Caco-2 (cell line): ENCODE measurements at places on chromosomes 11 and 22.
A peak's percentile ranks its signal among the peaks of the same experiment; 100 is the strongest.

DNA sequence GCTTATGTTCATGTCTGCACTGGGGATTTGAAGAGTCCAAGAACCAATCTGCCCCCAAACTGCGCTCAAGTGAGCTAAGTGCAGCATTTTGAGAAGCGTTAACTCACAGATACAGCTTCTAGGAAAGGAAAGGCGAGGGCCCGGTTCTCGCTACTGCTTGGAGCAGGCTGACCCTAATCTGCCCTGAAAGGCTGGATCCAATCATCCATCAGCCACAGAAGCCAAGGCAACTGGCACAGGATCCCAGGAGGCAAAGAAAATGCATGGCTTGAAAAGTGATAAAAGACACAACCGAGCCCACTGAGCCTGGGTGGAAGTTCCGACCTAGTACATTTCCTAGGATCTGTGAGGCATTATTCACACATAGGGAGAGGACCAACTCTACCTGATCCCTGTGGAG, 174.8 kb downstream of the LARGE1 start:
- DNase-seq = no peak

DNA sequence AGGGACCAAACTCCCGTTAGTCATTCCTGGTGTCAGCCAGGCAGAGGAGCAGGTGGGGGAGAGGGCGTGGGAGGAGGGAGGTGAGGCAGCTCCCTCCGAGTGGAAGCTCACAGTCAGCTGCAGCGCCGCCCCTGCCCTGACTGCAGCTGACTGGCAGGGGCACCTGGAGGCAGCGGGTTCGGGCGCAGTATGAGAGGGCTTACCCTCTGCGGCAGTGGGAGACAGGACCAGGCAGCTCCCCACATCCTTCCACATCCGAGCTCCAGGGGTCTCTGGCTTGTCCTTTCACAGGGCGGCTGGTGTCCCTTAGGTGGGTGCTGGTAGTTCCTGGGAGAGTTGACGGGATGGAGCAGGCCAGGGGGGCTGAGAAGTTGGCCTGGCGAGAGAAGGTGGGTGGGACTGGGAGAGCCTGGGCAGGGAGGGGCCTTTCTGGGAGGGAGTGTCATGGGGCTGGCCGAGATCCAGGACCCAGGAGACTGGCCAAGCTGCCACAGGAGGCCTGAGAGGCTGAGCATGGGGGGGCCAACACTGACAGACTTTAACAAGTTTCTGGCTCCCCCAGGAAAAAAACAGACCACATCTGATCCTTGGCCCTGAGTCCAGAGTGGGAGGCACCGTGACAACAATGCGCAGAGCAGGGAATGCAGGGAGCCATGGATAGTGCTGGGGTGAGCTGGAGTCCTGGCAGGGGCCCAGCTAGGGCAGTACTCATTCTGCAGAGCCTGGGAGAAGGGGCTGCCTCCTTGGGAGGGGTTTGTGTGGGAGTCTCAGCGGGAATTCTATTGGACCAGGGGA, 4.9 kb downstream of the ADORA2A start:
- DNase-seq = no peak

- DNase-seq = no peak
These were observed 50.8 kb downstream of the SCN3B start for GRCh38 chr11:123603666-123604065.

GRCh38 chr22:37274380-37274862, 7.9 kb upstream of the CYTH4 start:
- no peak for DNase-seq

DNA sequence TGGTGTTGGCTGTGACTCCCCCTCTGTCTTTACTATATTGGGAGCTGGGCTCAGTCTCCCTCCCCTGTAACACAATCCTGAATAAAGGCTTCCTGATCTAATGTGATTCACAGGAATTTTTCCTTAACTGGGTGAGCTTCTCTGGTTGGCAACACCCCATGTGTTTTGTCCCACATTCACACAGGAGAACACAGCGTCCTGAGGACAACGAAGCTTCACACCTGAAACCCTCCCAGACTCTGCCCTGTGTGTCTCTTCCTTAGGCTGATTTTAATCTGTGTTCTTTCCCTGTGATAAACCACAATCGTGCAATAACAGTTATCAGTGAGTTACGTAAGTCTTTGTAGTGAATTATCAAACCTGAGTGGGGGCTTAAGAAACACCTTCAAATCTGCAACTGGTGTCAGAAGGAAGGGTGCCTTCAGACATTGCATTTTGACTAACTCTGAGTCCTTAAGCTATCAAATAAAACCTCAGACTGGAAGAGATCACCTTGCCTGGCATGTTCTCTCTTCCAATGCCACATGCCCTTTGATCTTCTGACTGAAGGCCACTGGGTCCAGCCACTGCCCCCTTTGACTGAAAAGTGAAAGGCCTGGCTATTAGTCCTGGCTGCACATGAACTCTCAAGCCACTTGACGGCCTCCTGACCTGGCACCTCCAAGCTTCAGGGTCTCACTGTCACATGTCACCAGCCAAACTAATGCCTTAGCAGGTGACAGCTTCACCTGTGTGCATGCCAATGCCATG, 17.3 kb downstream of the APOL3 start:
- no peak for DNase-seq

GRCh38 chr11:75311858-75312288, 39.6 kb downstream of the ARRB1 start:
- no peak for DNase-seq

DNA sequence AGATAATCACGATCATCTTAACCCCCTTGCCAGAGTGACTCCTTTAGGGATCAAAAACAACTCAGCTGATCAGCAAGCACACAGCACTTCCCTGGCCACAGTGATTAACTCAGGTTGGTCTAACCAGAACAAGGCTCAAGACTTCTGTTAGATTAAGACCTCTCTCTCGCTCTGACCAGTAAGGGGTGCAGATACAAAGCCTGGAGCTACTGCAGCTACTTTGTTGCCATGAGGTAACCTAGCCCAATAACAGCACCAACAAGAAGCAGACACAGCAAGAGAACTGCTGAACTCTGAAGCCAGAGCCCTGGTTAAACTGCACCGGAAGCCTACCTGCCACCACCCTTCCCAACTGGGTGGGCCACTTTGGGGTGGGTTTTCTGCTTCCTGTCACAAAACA, 42.0 kb downstream of the LINC01488 start:
- no peak for DNase-seq

DNA sequence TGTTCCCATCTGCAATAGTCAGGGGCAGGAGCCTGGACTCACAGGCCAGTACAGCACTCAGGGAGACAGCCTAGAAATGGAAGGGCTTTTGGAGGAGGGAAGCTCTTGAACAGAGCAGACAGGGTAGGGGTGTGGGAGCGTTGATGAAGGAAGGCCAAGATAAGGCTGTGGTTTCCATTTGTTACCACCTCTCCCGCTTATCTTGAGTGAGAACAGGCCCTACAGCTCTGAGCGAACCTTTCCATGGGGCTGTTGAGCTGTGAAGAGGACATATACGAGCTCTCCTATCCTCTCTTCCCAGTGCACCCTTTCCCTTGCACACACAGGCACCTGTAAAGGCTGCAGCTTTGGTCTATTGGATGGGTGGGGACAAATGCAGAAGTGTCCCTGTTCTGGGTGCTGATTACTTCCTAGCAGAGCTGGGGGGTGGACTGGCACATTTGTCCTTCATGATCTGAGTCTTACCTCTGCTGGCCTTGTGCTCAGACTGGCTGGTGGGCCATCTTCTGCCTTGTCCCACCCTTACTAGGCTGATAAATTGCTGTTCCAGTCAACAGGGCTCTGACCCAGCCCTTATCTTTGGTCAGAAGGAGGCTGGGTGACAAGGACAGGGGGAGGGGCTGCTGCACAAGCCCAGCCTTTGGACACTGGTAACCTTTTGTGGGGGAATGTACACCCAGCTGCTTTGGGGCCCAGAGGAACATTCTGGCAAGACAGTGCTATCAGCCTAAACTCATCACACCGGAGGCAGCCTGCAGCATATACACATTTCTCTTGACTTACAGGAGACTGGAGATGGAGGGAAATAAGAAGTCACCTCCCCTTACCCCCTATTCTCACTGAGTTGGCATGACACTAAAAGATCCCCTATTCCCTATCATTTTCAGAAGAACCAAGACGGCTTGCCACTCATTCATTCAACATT, 80.1 kb upstream of the NNMT start:
- DNase-seq = no peak

GRCh38 chr22:48772286-48772907, 1055.3 kb downstream of the BRD1 start:
- DNase-seq = no peak

DNA sequence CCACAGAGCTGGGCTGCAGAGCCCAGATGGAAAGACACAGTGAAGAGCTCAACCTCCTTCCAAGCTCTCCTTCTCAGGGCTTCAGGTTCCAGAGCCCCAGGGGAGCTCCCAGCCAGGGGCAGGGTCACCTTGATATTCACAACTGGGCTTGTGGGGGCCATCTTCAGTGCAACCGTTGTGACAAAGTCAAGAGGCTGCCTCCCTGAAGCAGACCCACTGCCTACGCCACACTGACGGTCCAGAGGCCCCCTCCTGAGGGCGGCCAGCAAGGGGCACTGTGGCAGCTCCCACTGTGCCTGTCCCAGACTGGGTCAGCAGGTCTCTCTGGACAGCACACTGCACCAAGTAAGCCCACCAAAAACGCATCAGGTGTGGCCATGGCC, 84.1 kb downstream of the DGCR2 start:
- DNase-seq = no peak

DNA sequence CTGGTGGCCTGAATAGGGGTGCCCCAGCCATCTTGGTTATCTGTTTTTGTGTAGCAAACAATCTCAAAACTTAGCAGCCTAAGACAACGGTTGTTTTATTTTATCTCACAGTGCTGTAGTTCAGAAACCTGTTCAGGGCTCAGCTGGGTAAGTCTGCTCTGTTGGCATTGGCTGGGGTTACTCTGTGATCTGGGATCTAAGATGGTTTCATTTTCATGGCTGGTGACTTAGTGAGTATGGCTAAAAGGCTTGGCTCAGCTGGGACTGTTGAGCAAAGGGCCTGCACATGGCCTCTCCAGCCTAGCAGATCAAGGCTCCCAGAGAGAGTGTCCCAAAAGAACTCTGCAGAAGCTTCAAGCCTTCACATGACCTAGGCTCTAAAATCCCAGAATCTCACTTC, 60.8 kb upstream of the POU2AF1 start:
- DNase-seq = no peak

DNA sequence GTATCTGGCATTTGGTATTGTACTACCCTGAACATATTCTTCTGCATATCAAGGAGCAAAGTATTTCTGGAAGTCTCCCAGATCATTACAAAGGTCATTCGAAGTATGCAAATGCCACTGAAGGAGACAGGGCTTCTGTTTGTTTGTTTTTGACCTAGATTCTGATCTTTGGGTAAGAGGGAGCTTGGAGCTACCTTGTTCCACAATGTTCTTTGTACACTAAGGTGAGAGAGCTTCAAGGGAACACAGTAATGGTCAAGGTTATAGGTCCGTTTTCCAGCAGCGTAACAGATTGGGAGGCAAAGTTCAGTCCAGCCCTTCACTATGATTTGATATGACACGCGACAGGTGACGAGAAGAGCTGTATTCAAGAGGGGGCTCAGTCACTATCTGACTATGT, 10.0 kb downstream of the OPCML start:
- DNase-seq = no peak

- DNase-seq = no peak
These were observed 44.1 kb upstream of the NFRKB start for GRCh38 chr11:129939510-129939909.

DNA sequence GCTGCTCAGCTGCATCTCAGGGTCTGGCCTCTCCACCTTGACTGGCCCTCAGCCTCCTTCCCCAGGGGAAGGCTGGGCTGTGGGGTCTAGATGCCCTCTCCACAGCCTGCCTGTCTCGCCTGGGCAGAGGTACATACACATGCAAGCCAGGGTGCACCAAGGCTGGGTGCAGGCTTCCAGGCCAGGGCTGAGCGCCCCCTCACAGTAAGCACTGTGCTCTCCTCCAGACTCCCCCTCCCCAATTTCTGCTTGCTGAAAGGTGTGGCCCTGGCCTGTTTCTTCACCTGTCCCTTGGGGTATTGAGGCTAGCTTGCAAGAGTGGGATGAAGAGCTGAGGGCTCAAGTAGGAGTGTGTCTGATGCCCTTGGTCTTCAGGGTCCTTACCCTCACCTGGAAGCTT, 22.5 kb downstream of the RELT start:
- peak; percentile 43 for DNase-seq

GRCh38 chr22:40055143-40055883, 60.6 kb downstream of the FAM83F start:
- DNase-seq = no peak

GRCh38 chr11:69079661-69080256, 31.0 kb downstream of the TPCN2 start:
- no peak for DNase-seq

GRCh38 chr11:503179-503981, 3.7 kb downstream of the RNH1 start:
- DNase-seq = no peak

DNA sequence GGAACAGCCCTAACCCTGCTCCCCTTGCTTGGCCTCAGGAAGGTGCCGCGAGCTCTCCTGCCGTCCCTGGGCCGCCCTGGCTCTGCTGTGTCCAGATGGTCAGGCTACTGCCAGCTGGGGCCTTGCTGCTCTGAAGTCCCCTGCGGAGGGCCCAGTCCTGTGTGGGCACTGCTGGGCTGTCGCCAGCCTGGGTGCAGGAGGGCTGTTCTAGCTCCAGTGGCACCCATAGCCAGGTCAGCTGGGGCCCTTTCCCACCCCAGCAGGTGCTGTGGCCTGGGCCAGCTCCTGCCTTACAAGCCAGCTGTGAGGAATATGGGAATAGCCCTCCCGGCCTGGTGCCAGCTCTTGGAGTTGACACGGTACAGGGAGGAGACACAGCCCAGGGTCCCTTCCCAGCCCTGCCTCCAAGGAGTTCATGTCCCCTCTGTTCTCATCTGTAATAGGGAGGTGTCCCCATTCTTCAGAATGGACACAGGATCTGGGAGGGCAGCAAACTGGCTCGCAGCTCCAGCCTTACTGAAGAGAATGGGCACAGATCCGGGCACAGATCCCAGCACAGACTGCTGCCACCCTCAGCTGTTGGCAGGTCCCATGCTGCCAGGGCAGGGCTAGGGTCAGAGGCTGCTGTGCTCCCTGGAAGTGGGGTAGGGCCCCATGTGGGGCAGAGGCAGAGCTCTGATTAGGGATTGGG, 3.9 kb downstream of the DERL3 start:
- peak; percentile 27 for DNase-seq

DNA sequence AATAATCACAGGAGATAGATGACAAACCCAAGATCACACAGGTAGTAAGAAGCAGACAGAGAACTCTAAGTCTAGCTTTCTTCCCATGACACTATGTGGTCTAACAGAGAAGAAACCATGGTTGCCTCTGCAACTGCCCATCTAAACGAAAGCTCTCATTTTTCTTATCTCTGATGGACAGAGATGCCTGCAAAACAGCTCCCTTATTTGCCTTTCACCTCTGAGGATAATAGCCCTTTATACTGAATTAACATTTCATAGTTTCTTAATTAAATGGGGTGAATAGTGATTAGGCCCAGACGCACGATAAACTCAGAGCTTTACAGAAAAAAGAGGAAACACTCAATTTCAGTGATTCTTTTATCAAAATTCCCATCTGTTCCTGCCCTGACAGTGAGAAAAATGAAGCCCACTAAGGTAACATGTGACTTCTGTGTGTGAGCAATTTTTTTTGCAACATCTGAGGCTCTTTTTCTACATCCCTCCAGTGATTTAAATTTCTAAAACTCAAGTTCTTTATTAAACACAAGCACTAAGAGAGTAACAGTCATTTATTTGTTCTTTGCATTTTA, 24.6 kb downstream of the OR2AG2 start:
- no peak for DNase-seq

GRCh38 chr11:4063348-4063747, 31.3 kb upstream of the RRM1 start:
- no peak for DNase-seq
